Smooth muscle cell of the pulmonary artery (primary cell): ENCODE measurements at places on chromosomes 7 and 10. TPM values are rescaled to one million over a fixed set of nuclear protein-coding genes. Genes with fewer than 3 reads are reported as not detected.

STEAP2 gene
- total RNA-seq: 45.2 and 46.2 TPM in 2 replicates

PRF1 gene
- total RNA-seq: not detected in 2 replicates

CCDC172 gene
- not detected in 2 replicates for total RNA-seq

SYCE1 gene
- total RNA-seq: 0.07 TPM in 1 of 2 replicates, not detected in the other

FGFR2 gene
- total RNA-seq: 0.03 and 0.07 TPM in 2 replicates
